ENCODE measurements at places on chromosomes 16 and 17.

GRCh38 chr16:78460428-78460827, 361.0 kb downstream of the WWOX start:
- no peak for DNase-seq

- no peak for DNase-seq
Measured at GRCh38 chr17:74446551-74447500, 14.9 kb downstream of the GPRC5C start.

DNA sequence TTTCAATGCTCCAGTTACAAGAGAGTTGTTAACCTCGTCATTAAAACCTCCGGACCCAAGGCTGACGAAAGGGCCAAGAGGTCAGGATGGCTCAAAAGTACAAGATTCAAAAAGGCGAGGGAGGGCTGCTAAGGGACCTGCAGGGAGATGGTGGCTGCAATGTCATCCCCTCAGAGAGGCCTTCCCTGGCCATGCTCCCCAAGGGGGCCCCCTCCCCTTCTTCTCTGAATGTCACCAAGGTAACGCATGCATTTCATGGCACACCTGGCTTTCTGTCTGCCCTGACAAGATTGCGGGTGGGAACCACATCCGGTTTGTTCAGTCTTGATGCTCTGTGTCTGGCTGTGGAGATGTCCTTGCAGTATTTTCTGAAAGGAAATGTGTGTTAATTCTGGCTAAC, 89.9 kb downstream of the C16orf78 start:
- DNase-seq, result peak; percentile 82

- DNase-seq, result no peak
Measured at GRCh38 chr17:71790791-71791190, 330.0 kb upstream of the SOX9 start.

DNA sequence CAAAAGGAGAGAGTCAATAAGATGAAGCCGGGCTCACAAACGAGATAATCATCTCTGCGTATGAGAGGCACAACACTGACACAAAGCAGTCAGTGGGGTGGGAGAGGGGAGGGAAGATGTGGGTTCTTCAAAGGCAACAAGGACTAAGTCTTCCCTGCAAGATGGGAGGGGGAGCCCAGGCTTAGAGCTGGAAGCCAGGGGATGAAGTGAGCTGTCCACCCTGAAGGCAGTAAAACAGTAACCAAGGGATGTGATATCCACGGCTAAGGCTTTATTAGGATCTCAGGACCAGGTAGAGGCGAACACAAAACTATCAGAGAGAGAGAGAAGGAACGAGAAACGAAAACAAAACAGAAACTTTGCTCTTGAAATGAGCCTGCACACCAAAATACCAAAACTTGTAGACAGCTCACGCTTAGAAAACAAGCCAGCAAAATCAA, 115.9 kb downstream of the DYNLRB2 start:
- DNase-seq, result peak; percentile 46
